ENCODE measurements at places on chromosomes 1 and 21.

DNA sequence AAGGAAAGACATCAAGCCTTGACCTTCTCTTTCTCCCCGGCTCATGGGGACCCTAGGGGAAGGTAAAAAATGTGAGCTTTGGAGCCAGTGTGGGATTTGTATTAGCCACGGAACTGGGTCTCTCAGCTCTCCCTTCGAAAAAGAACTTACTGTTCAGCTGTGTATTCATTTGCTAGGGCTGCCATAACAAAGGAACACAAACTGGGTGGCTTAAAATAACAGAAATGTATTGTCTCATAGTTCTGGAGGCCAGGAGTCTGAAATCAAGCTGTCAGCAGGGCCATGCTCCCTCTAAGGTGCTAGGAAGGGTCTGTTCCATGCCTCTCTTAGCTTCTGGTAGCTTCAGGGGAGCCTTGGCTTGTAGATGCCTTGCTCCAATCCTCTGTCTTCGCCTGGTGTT, 83.5 kb upstream of the SLC2A1 start:
- no peak for DNase-seq

- no peak for DNase-seq
Measured at GRCh38 chr1:12717301-12717838, 1.5 kb downstream of the AADACL3 start.

DNA sequence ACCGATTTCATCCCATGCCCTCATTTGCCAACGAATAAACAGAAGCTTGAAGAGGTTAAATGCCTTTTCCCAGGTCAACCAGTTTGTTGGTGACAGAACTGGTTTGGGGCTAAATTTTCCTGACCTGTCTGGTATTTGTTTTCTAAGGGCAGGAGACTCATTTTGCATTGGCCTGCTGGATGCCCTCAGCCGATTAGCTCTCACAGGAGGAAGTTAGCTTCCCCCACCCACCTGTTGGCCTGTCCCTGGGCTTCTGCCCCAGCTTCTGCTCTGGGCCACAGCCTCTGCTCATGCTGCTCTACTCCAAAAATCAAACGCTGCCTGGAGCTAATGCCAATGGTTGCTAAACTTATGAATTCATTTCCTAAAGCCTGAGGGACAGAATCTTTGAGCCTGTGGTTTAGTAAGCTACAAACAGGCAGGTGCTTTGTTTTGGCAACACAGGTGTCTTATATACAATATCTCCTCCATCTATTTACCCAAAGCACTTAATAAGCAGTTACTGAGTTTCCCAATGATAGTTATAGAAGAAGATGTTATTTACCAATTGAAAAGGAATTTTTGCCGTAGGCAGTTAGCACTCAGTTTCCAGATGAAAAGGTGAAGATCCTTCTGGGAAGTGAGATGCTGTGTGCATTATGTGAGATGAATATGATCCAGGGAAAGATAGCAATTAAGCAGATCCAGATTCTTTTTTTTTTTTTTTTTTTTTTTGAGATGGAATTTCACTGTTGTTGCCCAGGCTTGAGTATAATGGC, 82.3 kb downstream of the TM2D1 start:
- DNase-seq = no peak

DNA sequence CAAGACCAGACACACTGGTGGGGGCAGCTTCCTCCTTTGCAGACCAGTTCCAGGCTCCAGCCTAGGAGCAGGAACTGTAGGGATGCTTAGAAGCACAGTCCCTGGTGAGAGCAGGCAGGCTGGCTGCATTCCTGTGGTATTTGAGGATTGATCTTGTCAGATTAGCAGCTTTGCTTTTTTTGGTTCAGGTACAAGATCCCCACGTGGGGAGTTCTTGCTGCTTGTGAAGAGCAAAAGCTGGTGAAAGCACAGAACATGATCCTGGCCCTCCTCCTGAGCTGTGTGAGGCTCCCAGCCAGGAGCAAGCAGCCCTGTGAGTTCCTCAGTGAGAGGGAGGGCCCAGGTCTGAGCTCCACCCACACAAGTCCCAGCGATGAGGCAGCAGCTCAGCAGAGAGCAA, 75.3 kb upstream of the ARTN start:
- no peak for DNase-seq

GRCh38 chr1:54934869-54935268, 45.6 kb upstream of the TMEM61 start:
- peak; percentile 22 for DNase-seq

- DNase-seq = no peak
Measured at GRCh38 chr1:58333511-58333910, 213.0 kb downstream of the OMA1 start.

DNA sequence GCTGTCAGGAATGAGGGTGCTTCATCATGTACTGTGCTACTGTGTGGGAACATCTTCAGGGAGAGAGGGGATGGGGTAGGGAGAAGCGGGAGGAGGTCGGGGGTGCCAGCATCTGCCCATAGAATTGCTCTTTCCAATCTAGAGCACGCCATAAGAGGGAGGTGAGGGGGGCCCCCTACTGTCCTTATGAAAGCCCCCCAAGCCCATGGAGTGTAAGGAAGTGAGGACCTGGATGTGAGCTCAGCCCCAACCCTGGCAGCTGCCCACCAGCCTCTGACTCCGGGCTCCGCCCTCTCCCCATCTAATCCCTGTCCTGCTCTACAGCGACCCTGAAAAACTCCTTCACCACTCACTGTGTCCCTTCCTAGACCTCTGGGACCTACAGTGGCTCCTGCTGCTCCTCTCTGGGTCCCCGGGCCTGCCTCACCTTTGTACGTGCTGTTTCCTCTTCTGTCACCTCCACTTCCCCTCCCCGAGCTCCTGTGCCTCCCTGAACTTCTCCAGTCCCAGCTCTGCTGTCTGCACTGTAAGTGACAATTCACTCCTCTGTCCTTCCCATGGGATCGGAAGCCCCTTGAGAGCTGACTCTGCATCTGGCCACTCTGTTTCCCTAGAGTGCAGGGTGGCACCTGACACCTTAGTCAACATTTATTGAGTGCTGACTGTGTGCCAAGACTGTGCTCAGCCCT, 269.4 kb downstream of the PTPRU start:
- no peak for DNase-seq

GRCh38 chr21:27023186-27023585, 56.3 kb upstream of the ADAMTS5 start:
- no peak for DNase-seq

- no peak for DNase-seq
Measured at GRCh38 chr1:225462429-225462713, 34.5 kb upstream of the LBR start.

DNA sequence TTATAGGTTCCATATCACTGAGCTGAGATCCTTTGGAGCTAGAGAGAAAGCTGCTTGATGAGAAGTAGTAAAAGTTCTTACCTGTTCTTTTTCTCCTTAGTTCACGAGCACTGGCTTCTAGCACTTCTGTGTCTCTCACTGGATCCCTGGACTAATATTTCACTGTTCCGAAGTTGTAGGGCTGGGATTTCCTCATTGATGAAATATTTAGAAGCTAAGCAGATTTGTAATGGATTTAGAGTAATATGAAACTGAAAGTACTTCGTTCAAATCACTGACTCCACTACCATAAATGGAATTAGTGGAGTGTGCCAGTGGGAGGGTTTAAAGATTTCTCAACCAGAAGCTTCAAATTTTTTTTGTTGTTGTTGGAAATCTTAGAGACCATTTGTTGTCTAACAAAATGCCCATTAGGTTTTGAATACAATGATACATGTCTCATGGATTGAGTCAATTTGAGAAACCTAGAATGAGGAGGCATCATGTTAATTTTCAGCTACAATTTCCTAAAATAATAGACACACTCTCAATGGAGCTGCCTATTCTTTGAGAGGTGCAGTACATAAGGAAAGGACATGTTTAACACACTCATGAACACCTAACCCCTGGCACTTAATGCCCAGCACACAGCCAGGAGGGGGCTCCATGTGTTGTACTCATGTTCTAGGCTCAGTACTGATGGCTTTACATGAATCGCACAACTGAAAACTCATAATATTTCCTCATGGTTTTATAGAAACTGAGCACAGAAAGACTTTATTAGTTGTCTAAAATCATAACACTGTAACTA, at the start of gene GBP1:
Gene GBP1, minus strand, starts transcription at position 130 of the 790 bp plus-strand sequence. CDS start 1,974 bp downstream, outside the sequence.
- DNase-seq = peak; percentile 65

DNA sequence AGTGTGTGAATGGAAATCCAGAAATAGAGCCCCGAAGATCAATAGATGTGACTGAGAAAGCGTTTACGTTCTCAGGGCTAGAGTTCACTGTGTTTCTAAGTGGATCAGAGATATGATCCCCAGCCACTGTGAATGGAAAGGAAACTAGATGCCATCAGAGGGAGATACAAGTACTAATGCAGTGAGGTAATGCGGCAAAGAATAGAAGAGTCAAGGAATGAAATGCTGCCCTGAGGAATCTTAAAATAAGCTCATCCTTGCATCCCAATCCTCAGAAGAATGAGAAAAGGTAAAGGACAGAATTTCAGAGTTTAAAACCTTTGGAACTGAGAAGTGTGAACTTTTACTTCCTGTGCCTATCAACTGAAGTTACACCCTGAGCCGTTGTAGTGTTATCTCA, 165.5 kb upstream of the ESRRG start:
- DNase-seq = no peak

GRCh38 chr1:193060115-193060403, 647 bp downstream of the RO60 start:
- DNase-seq = no peak

DNA sequence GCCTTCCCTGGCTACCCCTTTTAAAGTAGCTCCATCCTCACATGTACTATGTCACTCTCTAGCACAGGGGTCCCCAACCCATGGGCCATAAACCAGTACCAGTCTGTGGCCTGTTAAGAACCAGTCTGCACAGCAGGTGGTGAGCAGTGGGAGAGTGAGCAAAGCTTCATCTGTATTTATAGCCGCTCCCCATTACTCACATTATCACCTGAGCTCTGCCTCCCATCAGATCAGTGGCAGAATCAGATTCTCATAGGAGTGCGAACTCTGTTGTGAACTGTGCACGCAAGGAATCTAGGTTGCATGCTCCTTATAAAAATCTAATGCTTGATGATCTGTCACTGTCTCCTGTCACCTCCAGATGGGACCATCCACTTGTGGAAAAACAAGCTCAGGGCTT, 116.6 kb upstream of the FOXD3 start:
- DNase-seq = no peak

GRCh38 chr1:94792473-94793295, 27.5 kb upstream of the SLC44A3 start:
- peak; percentile 20 for DNase-seq

GRCh38 chr1:60145771-60146170, 72.2 kb upstream of the C1orf87 start:
- DNase-seq = peak; percentile 19

GRCh38 chr1:182752077-182752988, 37.2 kb upstream of the NPL start:
- DNase-seq = no peak

GRCh38 chr1:88324899-88325298, 359.2 kb upstream of the PKN2 start:
- DNase-seq = no peak

DNA sequence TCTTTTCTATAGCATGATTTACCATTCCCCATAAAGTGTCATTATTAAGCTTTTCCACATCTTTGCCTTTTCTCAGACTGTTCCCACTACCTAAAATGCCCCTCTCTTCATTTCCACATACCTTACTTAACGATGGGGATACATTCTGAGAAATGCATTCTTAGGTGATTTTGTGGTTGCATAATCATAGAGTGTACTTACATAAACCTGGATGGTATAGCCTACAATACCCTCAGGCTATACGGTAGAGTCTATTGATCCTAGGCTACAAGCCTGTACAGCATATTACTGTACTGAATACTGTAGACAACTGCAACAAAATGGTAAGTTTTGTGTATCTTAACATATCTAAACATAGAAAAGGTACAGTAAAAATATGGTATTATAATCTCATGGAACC, 54.8 kb upstream of the MUTYH start:
- DNase-seq = no peak

GRCh38 chr1:81799939-81800694, 617 bp upstream of the ADGRL2 start:
- peak; percentile 84 for DNase-seq

DNA sequence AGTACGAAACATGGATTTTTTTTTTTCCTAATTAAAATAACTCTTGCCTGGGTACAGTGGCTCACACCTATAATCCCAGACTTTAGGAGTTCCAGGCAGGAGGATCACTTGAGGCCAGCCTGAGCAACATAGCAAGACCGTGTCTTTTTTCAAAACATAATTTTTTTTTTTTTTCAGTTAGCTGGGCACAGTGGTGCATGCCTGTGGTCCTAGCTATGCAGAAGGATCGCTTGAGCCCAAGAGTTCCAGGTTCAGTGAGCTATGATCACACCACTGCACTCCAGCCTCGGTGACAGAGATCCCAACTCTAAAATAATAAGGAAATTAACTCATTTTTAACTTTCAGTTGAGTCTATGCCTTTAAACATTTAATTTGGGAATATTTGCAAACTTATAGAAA, 170.1 kb downstream of the NEK7 start:
- no peak for DNase-seq

GRCh38 chr1:68011657-68012375, 38.6 kb downstream of the DIRAS3 start:
- no peak for DNase-seq

- DNase-seq = no peak
Measured at GRCh38 chr1:173043253-173043652, 7.5 kb downstream of the TNFSF18 start.

- DNase-seq = no peak
Measured at GRCh38 chr1:14603645-14604044, 5.2 kb downstream of the KAZN start.

GRCh38 chr1:24553931-24554330, 2.0 kb upstream of the NCMAP start:
- DNase-seq = no peak

GRCh38 chr1:2459757-2460156, 16.3 kb upstream of the PLCH2 start:
- peak; percentile 14 for DNase-seq

- DNase-seq = no peak
Measured at GRCh38 chr1:94856004-94856403, 35.8 kb downstream of the SLC44A3 start.

DNA sequence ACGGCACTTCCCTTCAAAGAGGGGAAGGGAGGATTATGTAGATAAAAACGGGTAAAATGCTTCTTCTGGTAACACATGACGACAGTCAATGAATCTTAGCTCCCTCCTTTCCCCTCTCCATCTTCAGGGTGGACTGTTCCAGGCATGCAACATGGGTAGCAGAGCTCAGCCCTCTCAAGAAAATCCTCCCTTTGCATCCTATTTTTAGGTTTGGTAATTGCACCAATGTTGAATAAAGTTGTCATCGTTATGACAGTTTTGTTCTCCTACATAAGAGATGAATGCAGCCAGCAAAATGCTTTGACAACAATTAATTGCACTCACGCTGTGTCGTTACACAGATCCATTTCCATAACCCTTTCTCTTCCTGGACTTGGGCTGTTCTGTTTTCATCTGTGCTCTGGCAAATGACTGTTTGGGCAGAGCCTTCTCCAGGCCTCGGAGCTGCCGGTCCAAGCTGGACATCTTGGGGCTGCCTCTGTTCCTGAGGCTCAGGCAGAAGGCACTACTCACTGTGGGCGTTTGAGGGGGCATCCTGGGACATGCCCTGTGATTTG, 127.6 kb downstream of the CNIH3 start:
- DNase-seq = no peak
